ENCODE measurements at places on chromosomes 1 and 21. TPM values are rescaled to one million over a fixed set of nuclear protein-coding genes. Genes with fewer than 3 reads are reported as not detected.

The SSBP3 gene
- 98.8 TPM for total RNA-seq

The SV2A gene
- 47.1 TPM for total RNA-seq

GRCh38 chr21:24514081-24514733, 1093.1 kb downstream of the MRPL39 start:
- no peaks in the 10 kb centered on the region for H3K4me1 ChIP-seq
- no peak overlapping the region for H3K4me3 ChIP-seq
- no peak overlapping the region for H3K27ac ChIP-seq
- no peaks in the 10 kb centered on the region for H3K27me3 ChIP-seq

DNA sequence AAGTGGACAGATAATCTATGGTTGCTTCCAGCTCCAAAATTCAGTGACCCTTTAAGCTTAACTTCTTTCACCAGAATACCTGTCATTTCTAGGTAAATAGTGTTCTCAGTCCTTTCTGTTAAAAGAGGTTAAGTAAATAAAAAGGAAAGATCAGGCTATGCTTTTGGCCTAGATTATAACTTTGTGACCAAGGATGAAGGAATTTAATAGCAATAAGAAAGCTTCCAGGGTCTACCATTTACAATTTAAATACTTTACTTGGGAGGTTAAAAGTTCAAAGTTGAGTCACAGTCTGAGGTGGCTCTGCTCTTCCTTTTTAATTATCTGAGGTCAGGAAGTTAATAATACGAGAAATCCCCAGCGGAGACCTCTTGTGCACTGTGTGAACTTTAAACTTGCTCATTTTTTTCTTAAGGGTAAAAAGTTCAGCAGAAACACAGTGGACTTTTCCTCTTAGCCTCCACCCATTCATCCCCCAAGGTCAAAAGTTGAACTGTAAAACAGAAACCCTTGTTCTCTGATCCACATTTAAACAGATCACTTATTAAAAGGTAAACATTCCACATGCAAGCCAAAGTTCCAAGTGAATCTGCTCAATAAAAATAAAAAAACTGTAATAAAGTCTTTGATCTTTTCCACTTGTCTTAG, 187.1 kb downstream of the NRIP1 start:
- no peak overlapping the region for H3K27ac ChIP-seq
- no peak for DNase-seq
- no peak overlapping the region for H3K4me3 ChIP-seq
- H3K4me1 ChIP-seq = peaks cover 9% of the 10 kb centered on the region

The SPRR5 gene
- total RNA-seq = not detected

DNA sequence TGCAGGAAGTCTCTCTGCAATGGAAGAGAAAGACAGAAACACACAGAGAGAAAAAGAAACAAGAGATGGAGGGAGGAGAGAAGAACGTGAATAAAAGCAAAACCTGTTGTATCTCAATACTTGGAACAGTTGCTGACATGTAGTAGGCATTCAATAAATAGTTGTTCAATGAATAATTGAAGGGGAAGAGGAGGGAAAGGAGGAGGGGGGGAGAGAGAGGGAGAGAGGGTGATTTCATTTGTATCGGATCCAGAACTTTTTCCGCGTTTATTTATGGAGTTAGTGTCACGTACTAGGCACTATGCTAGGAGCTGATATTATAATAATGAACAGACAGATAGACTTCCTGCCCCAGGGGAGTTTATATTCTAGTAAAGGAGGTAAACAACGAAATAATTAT, 144.1 kb downstream of the OMA1 start:
- H3K27ac ChIP-seq = no peak overlapping the region
- peaks cover 23% of the 10 kb centered on the region for H3K4me1 ChIP-seq
- H3K4me3 ChIP-seq = no peak overlapping the region
- no peaks in the 10 kb centered on the region for H3K36me3 ChIP-seq
- H3K27me3 ChIP-seq = peaks cover 2% of the 10 kb centered on the region
- no peak for DNase-seq

- H3K27ac ChIP-seq = no peak overlapping the region
- no peaks in the 10 kb centered on the region for H3K36me3 ChIP-seq
- peak; percentile 56 for DNase-seq
These were observed 3.0 kb downstream of the NHLH2 start for GRCh38 chr1:115837740-115838421.

DNA sequence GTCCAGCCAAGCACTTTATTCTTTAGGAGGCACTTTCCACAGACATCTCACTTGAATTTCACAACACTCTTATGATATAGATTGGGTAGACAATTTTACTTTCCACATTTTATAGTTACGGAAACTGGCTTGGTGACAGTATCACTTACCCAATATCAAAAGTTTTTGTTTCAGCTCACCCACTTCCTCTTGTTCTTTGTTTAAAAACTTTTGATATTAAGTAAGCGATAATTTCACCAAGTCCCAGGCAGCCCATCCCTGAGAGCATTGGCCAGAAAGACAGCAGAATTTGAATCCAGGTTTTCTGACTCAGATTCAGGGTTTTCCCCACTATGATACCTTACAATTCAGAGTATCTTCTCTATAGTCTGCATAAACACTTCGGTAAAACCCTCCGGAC, 60.0 kb downstream of the LRIG2 start:
- H3K36me3 ChIP-seq = peaks cover 15% of the 10 kb centered on the region
- no peaks in the 10 kb centered on the region for H3K27me3 ChIP-seq
- H3K4me3 ChIP-seq = no peak overlapping the region
- DNase-seq = no peak

The FAM151A gene
- 0.11 TPM for total RNA-seq

GRCh38 chr1:101059945-101060542, 34.5 kb upstream of the DPH5 start:
- no peaks in the 10 kb centered on the region for H3K4me1 ChIP-seq
- DNase-seq = no peak
- no peaks in the 10 kb centered on the region for H3K27me3 ChIP-seq
- no peak overlapping the region for H3K27ac ChIP-seq
- H3K36me3 ChIP-seq = no peaks in the 10 kb centered on the region

The SMIM1 gene
- total RNA-seq = 10.2 TPM

DNA sequence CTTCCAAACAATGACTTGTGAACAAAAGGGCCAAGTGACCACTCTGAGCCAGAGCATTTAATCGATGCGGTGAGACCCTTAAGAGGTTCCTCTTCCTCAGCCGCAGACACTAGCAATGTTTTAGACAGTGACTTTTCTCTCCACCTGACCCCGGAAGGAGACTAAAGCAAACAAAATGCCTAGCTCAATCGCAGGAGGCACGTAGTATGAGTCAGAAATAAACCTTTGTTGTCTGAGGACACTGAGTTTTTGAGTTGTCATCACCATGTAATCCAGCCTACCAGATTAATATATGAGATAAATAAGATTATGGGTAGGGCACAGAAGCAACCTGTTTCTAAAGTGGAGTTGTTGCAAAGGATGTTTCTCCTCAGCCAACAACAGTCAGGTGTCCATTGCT, 326.2 kb upstream of the DUSP10 start:
- no peak overlapping the region for H3K4me3 ChIP-seq
- H3K4me1 ChIP-seq = no peaks in the 10 kb centered on the region
- no peaks in the 10 kb centered on the region for H3K27me3 ChIP-seq
- H3K27ac ChIP-seq = no peak overlapping the region
- peaks cover 33% of the 10 kb centered on the region for H3K36me3 ChIP-seq
- no peak for DNase-seq

DNA sequence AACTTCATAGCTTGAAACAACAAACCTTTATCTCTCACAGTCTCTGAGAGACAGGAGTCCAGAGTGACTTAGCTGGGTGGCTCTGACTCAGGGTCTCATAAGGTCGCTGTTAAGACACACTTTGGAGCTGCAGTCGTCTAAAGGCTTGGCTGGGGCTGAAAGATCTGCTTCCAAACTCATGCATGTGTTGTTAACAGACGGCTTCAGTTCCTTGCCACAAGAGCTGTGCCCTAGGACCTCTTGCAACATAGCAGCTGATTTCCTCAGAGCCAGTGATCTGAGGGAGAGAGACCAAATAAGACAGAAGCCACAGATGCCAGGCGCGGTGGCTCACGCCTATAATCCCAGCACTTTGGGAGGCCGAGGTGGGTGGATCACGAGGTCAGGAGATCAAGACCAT, 176.8 kb downstream of the DISC1 start:
- H3K36me3 ChIP-seq = peaks cover 6% of the 10 kb centered on the region
- H3K4me3 ChIP-seq = no peak overlapping the region
- no peak overlapping the region for H3K27ac ChIP-seq

DNA sequence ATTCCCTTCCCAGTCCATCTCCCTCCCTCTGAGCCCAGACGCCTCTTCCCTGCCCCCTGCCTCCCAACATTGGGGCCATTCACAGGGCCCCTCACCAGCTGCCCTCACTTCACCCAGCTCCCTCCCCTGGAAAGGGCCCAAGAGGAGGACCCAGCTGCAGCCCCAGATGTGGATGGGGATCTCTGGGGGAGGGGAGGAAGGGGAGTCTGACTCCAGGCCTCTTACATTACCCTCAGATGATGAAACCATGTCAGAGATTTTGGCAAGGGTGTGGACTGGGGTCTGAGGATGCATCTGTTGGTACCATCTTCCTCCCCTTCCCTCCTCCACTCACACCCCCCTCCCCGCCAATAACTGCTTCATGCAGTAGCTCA, 1.1 kb upstream of the KIF21B start:
- peaks cover 60% of the 10 kb centered on the region for H3K4me1 ChIP-seq
- H3K4me3 ChIP-seq = peak overlapping the region; percentile 66
- peaks cover 7% of the 10 kb centered on the region for H3K27me3 ChIP-seq
- H3K27ac ChIP-seq = no peak overlapping the region

GRCh38 chr1:14975119-14975518, 178.4 kb upstream of the TMEM51 start:
- H3K4me1 ChIP-seq = peaks cover 12% of the 10 kb centered on the region
- H3K36me3 ChIP-seq = peaks cover 17% of the 10 kb centered on the region
- DNase-seq = no peak
- H3K4me3 ChIP-seq = no peak overlapping the region

The ORC1 gene
- 33.6 TPM for total RNA-seq

The TMEM50A gene
- total RNA-seq = 100 TPM

- peaks cover 5% of the 10 kb centered on the region for H3K27me3 ChIP-seq
- H3K4me3 ChIP-seq = no peak overlapping the region
- no peak for DNase-seq
- H3K4me1 ChIP-seq = peaks cover 13% of the 10 kb centered on the region
These were observed 3.8 kb downstream of the HECTD3 start for GRCh38 chr1:45007311-45007710.
